GM10248 (cell line): ENCODE measurements at places on chromosomes 2 and 18.

DNA sequence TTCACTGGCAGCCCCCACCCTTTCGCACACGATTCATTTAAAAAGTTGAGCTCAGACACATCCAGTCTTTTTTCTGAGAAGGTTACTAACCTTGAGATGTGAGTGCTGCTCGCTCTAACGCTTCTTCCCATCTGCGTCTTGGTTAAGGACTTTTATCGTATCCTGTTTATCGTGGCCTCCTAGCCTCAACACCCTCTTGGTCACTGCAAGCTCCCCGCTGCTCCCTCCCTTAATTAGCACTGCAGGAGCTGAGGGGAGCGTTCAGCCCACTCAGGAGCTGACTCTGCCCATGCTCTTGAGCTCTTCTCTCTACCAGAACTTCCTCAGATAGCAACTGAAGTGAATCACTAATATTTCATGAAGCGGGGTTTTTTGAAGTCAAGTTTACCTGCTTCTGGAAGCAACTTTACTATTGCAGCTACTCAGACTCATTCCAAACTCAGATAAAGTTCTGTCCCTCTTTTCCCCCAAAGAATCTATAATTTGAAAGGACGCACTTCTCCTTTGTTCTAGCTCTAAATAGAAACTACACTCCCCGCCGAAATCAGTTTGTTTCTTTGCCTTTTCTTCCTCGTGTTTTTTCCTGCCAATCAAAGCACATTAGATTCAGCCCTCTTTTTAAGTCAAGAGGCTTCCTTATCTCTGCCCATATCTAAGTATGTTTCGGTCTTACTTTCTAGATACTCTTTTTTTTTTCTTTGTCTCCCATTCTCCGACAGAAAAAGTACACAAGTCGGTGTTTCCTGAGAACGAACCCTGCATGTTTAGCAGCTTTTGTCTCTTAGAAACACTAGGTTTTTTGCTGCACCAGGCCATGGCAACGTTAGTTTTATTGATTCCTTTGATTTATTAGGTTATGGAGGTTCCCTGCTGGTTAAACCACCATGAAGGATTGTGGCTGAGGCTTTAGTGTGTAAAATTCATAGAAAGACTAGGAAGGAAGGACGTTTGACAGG is 9.3 kb upstream of the CD226 start:
- DNase-seq, result no peak

DNA sequence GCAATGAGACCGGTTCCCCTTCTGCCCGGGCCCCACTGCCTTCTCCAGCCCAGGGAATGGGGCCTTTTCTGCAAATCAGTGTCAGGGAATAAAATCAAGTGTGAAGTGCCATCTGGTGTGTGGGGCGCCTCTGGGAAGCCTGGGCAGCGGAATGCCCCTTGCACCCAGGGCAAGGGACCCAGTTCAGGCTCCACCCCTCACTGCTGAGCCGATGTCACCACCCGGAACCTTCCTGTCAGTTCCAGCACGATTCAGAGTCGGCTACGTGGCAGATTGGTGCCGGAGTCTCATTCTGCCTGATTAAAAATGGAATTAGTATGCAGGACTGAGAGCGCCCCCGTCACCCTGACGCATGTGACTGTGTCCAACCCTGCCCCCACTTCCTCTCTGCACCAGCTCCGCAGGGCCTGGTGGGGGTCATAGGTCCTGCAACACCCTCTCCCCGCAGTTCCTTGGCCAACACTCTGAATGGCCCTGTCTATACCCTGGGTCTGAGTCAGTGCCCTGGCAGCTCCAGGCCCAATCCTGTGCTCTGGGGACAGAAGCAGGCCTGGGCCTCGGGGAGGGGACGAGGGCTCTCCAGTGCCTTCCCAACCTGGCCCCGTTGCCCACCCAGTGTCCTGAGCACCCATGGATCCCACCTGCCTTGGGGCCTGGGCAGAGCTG is 8.2 kb upstream of the ALPI start:
- no peak for DNase-seq

GRCh38 chr2:209387389-209387788 is 36.5 kb upstream of the MAP2 start:
- no peak for DNase-seq

GRCh38 chr2:229431327-229431954 is 160.4 kb upstream of the PID1 start:
- DNase-seq, result no peak

DNA sequence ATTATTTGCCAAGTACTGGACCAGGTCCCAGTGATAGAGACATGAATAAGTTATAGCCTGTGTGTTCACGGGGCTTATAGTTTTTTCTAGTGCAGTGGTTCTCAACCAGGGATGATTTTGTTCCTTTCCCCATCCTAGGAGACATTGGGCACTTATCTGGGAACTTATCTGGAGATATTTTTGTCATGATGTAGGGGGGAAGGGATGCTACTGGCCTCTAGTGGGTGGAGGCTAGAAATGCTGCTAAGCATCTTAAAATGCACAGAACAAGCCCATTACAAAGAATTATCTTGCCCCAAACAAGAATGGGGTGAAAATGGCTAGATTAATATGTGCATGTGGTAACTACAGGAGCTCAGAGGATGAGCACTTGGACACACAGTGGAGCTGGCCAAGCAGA is 75.2 kb downstream of the KLHL29 start:
- no peak for DNase-seq

DNA sequence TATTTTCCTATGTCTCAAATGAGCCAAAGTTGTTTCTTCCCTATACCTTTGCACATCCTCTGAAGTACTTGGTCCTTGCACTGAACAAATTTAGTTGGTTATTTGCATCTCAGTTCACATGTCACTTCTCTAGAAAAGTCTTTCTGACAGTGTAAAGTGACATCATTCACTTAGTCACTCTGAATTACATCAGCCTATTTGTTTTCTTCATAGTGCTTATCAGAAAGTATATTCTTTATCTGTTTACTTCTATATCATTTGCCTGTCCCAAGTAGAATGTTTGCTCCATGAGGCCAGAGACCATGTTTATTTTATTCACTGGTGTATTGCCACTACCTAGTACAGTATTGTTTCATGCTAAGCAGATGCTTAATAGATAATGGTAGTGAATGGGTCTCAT is 173.7 kb downstream of the HNMT start:
- DNase-seq, result no peak

DNA sequence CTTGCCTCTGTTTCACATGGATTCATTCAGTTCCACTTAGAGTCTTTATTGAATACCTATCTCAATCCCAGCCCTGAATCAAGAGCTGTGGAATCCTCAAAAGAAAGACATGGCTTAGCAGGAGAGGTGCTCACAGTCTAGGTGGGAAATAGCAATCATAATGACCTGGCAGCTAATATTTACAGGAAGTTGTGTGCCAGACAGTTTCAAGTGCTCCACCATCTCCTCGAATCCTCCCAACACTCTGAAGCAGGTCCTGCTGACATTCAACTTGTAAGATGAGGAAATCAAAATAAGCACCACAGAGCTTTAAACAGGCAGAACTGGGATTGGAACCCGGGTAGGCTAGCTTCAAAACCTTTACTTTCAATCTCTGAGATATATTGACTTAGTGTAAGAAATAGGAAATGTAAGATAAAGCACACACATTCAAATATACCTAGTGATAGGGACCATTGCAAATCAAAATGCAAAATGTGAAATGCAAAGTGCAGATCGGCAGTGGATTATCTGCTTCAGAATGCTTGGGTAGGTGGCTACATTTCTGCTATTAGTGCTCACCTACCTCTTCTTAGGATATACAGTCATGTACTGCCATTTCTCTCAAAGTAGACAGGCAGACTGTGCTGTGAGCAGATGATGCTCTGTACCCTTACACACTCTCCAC is 182.0 kb downstream of the PRKCE start:
- DNase-seq, result no peak

DNA sequence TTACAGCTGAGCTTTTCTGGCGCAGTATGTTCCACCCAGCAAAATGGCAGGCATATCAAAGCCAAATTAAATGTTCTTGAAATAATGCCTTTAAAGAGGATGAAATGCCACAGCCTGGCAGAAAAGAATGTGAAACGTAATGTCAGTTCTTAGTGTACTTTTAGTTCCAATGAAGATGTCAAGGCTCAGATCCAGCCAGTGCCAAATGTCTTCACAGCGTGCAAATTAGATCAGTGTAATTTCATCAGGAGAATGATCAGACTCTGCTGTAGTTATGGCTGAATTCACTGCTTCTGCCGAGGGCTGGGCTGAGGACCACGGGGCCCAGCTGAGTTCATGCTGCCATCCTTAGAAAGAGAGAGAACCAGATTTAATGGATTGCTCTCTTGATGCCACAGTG is 78.7 kb upstream of the ITGA4 start:
- DNase-seq, result no peak
